GM12865 (cell line): ENCODE measurements at places on chromosomes 1 and 21.

GRCh38 chr1:240101737-240102136 is 10.1 kb downstream of the FMN2 start:
- no peak for DNase-seq

DNA sequence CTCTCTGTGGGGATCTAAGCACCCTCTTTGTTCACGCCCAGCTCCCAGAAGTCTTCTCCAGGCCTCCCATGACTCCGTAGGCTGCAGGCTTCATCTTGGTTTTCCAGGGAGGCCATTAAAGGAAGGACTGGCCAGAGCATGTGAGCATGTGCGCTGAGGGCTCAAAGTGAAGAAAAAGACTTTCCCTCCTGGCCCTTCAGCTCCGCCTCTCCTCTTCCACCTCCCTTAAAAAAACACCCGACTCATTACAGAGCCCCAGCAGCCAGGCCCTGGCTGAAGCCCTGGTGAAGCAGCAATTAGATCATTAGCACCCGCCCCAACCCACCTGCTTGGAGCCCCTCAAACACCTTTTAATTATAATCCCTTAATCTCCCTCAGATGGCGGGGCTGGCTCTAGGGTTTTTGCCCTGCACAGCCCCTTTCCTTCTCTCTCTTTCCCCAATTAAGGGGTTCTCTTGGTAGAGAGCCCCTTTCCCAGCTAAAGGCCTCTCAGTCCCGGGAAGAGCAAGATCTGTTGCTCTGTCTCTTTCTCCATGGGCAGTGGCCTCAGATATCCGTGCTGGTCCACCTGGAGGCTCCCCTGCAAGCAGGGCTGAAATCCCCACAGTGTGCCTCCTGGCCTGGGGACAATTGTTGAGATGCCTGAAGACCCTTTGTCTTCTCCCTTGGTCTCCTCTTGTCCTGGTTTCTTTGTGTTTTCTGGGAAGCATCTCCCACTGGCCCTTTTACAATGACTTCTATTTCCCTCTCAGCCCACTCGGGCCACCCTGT is 30.5 kb downstream of the RHBG start:
- no peak for DNase-seq

GRCh38 chr1:201941420-201942128 is 4.8 kb downstream of the LMOD1 start:
- no peak for DNase-seq

DNA sequence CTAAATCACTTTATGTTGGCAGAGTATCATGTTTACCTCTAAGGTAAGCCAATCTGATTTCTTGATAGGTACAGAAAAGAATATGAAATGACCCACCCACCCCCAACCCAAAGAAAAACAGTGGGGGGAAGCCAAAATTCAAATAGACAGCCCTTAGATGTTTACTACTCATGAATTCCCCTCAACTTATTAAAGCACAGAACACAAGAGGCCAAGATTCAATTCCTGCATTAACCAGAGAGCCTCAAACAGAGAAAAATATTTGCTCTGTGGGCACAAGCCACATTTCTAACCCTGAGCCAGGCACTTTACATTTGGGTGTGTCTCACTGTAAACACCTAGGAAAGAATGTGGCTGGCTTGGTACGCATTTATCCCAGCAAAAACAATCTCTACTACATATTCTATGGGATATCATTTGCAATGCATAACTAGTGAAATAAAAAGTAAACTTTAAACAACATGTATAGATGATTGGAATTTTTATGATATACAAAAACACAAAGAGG is 84.3 kb downstream of the PTPN14 start:
- no peak for DNase-seq

GRCh38 chr1:109628540-109629321 is 9.1 kb downstream of the AMPD2 start:
- no peak for DNase-seq

DNA sequence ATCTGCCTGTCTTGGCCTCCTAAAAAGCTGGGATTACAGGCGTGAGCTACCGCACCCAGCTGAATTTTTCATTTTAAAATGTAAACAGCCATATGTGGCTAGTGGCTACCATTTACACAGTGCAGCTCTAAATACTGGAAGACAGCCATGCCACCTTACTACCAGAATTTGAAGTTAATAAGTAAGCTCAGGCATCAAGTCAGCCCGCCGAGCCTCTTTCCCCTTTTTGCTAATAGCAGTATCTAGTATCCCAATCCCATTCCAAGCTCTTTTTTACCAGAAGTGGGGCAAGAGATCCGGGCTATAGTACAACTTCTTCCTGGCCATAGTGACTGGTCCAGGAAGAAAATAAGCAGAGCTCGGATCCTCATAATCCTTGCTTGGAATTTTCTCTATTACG is 15.1 kb downstream of the TAF13 start:
- no peak for DNase-seq

DNA sequence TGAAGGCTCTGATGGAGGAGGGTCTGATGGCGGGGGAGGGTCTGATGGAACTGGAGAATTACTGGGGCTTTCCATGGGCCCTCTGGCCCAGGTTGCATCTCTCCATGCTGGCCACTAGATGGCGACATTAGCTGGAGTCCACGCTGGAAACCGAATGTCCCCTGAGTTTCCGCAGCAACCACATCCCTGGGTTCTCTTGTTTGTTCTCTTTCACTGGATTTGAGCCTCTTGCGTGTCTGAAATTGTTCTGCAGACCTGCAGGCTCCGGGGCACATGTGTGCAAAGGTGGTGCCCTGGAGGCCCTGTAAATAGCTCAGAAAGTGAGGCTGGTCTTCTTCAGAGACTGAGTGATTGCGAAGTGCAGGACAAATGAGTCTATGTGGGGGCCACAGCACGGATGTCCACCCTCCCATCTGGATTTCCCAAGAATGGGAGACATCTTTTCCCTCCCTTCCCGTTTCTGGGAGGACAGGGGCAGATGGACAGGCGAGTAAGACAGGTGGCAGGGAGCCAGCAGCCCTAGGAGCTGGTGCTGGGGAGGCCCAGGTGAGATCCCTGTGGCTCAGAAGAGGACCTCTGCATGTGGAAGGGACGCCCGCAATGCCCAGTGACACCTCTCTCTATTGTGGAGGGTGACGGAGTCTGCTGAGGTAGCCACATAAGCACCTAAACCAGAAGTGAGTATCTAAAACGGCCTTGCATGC is 73.2 kb upstream of the ABCG1 start:
- peak; percentile 65 for DNase-seq

- DNase-seq = no peak
Observed at GRCh38 chr1:18118078-18118477, 10.5 kb downstream of the IGSF21 start.

DNA sequence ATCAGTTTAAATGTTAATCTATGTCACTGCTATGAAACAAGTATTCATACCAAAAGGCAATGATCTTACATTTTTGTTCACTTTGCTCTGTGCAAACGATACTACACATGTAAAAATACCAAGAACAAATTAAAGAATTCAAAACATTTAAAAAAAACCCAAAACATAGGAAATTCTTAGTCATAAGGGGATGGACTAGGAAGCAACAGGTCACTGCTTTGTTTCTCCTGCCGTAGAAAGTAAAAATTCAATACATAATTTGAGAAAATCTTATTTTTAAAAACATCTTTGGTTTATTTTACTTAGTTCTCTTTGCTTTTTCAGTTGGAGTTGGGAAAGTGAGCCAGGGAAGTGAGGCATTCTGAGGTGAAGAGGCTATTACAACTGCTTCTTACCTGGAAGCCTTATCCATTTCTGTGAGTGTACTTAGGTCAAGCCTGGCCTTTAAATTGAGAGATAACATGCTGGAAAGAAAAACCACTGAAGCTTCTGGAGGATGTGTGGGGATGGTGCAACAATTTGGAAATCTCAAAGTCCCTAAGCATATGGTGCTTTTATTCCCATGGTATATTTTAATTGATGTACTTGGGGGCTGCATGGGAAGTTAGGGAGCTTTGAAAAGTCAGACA is 183.5 kb downstream of the CDC42BPA start:
- DNase-seq = no peak

GRCh38 chr1:71046891-71047634 is 553 bp downstream of the PTGER3 start:
- DNase-seq = no peak

DNA sequence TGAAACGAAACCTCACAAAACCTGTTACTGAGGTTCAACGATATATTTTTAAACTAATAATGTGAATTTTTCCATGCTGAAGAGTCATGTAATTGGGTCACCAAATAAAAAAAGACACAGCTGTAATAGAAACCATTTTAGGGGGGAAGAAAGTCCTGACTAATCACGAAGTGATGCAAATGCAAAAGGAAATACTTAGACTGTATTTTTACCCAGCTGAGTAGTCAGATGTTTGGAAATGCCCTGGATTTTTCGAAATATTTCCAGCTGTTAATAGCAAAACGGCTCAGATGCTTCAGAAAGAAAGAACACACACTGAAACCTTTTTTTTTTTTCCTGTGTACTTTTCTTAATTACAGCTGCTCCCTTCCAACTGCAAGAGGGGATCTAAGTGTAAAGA is 210.3 kb downstream of the SETD4 start:
- no peak for DNase-seq

GRCh38 chr21:33414068-33414467 is 10.9 kb downstream of the IFNGR2 start:
- DNase-seq = no peak

DNA sequence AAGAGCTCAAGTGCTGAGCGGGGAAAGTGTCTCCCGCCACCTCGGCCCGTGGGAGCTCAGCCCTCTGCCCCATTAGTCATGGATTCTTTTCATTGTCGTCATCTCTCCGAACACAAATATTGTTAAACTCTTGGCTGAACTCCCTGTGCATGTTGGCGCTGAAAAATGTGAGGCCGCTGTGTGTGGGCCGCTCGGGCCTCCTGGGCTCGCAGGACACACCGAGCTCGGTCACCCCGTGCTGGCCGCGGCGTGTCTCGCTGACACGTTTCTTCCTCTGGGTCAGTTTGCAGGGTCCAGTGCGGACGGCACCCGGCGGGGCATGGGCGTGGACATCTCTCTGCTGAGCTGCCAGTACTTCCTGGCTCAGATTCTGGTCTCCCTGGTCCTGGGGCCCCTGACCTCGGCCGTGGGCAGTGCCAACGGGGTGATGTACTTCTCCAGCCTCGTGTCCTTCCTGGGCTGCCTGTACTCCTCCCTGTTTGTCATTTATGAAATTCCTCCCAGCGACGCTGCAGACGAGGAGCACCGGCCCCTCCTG is 25.6 kb downstream of the SLC45A1 start:
- DNase-seq = no peak

- no peak for DNase-seq
Observed at GRCh38 chr1:43779266-43779665, 71.9 kb downstream of the ST3GAL3 start.

DNA sequence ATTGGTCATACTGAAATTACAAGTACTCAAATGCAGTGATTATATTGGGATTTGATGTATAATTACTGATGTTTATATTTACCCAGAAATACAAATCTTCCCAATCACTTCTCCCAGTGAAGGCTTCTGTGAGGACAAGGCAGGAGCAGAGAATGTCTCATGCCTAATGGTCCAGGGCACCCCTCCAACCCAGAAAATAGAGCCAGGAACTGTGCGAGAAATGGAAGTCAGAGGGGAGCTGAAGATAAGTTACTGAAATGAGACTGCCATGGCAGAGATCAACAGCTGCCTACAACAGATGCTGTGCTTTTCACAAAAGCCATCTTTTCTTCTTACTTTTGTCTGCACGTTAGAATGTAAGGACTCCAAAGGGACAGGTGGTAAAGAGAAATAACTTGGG is 171.2 kb downstream of the TTLL7 start:
- DNase-seq = no peak

- DNase-seq = no peak
Observed at GRCh38 chr1:7672864-7673263, 98.2 kb upstream of the VAMP3 start.

GRCh38 chr1:168340781-168341482 is 60.3 kb downstream of the TBX19 start:
- DNase-seq = peak; percentile 49

DNA sequence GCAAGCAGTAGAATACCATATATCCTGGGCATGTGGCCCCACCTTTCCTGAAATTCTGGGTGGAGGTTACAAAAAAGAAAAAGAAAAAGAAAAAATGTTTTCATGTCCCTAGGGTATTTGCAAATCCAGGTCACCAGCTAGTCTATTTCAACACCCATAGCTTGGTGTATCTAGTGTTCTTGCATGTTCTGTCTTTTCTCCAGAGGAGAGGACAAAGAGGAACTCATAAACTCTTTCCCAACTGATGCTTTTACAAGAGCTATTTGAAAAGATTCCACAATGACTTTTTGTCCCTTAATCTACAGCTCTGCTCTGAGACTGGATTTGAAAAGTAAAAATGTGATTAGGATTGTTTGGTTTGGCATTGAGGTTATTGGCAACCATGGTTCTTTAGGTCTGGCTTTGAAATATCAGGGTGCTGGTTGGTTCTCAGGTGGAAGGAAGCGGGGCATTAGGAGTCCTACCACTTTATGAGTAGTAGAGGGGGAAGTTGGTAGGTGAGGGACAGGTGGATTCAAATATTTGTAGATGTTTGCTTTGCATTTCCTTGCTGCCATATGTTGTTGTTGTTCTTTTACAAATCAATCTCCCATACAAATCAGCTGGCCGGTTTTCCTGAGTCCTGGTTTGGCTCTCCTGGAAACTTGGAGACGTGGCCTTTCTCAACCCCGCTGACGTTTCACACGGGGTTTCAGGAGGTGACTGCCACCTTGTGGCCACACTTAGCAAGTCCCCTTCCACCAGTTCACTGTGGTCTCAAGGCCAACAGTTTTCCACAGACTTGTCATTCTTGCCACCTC is 126.7 kb upstream of the KIAA0040 start:
- DNase-seq = peak; percentile 82
